T-helper 2 cell treated with Interferon-gamma antibody and Interleukin-4, amounts not matched to agents 5 μg/mL and 100 μg/mL, for 36 hours (primary cell): ENCODE measurements at places on chromosomes 13 and 19.

- DNase-seq = peak; percentile 33
Measured at GRCh38 chr19:10808937-10809649, 26.9 kb downstream of the TMED1 start.

GRCh38 chr13:103694033-103694432 lies 627.8 kb upstream of the SLC10A2 start:
- DNase-seq = no peak

DNA sequence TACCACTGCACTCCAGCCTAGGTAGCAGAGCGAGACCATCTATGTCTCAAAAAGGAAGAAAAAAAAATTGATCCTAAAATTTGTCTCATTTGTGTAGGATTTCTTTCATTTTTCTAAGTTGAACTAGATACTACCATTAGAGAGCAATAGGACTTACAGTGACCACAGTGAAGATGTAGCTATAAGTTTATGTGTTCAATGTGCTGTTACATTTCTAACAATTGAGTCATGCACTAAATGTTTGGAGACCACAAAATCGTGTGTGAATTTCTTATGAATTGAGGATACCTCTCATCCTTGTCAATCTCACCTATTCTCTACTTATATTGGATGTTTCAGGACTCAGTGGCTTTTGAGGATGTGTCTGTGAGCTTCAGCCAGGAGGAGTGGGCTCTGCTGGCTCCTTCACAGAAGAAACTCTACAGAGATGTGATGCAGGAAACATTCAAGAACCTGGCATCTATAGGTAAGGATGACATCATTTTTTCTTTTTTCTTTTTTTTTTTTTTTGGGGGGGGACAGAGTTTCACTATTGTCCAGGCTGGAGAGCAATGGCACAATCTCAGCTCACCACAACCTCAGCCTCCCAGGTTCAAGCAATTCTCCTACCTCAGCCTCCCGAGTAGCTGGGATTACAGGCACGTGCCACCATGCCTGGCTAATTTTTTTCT lies 12.8 kb downstream of the ZNF791 start:
- no peak for DNase-seq

DNA sequence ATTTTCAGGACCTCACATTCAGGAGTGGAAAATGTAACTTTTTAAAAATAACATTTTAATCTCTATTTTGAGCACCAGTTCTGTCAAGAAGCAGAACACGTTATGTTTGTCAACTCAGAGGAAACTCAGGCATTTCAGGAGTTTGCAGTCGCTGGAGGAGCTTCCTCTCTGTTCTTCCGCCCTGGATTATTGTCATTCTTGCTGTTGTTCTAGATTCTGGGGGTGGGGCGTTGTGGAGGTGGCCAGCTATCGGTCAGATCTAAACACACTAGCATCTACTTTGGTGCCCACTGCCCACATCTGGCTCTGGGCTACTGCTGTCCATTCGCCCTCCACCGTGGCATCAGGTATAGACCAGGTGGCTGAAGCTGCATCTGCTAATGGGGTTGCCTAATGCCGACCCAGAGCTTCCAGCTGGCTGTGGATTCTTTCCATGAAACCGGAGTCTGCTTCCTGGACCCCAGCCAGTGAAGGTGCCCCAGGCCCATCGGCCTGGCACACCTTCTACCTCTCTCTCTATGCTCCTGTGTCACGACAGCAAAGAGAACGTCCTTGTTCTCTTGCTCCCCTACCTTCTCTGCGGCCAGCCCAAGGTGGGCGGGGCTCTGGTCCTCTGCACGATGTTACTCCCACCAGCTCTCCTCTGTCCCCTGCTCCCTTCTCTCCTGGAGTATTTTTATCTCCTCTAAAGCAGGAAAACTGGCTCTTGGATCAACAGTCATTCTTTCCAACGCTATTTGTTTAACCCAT lies 36.7 kb upstream of the DGKH start:
- DNase-seq = no peak

DNA sequence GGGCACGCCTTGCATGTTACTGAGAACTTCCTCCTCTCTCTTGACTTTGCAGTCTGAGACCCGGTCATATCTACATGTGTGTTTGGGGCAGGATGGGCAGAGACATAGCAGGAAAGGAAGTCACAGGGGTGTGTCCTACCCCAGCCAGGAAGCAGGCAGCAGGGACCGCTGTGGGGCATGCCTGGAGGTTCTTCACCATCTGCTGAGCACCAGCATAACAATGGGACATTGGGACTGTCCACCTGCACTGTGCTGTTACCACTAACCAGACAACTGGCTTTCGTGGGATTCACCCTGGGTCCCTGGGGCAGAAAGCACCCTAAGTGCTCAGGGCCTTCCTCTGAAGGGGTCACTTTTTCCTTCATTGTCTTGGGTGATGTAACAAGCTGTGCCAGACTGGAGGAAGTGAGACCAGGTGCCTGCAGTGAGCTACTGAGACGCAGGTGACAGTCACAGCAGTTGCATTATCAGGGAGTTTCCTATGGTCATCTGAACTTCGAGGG lies 2.6 kb upstream of the HAUS5 start:
- DNase-seq = no peak

DNA sequence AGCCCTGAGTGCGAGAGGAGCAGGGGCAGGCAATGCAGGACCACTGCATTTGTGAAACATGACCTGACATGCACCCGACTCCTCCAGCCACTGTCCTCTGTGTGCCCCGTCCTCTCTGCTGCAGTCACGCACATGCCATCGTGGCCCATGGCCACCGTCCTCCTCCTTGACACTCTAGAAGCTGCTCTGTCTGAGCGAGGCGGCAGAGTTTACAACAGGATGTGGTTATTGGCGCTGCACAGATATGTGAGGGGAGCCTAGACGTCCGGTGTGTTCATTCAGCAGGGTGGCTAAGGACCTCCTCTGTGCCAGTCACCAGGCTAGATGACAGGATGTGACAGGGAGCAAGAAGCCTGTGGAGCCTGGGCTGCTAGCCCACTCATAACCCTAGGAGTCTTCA lies 277.8 kb downstream of the FOXO1 start:
- peak; percentile 81 for DNase-seq

GRCh38 chr13:22454586-22454985 lies 726.2 kb upstream of the SGCG start:
- no peak for DNase-seq

DNA sequence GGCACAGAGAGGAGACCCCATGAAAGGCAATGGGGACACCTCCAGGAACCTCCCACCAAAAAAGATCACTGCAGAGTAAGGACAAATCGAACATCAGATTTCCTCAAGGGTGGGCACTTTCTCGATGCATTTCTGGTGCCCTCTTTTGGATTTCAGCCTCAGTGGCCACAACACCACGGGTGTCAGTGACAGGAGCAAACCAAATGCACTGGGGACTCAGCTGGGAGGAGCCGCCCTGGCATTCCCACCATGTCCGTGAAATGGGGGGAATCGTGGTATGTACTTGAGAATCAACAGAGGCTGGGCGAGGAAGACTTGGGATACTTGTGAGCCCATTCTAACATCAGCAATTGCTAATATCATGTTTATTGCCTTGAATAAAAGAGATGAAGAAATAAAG lies 16.3 kb downstream of the FAM187B start:
- no peak for DNase-seq

- no peak for DNase-seq
Measured at GRCh38 chr19:37127999-37128820, 44.3 kb downstream of the ZNF585A start.

DNA sequence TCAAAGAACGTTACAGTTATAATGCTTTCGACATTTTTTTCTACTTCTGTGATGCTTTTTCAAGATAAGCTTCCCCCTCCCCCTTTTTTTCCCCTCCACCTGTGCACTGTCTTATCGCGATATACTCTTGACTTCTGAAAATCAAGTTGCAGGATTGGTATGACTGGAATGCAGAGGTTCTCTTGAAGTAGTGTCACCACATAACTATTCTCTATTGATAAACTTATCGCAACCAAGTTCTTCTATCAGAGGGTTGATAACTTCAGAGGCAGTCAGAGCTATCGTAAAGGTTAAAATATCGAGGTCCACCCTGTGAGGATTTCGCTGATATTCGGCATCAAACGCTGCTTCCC lies 820 bp downstream of the EID2 start:
- DNase-seq = no peak

DNA sequence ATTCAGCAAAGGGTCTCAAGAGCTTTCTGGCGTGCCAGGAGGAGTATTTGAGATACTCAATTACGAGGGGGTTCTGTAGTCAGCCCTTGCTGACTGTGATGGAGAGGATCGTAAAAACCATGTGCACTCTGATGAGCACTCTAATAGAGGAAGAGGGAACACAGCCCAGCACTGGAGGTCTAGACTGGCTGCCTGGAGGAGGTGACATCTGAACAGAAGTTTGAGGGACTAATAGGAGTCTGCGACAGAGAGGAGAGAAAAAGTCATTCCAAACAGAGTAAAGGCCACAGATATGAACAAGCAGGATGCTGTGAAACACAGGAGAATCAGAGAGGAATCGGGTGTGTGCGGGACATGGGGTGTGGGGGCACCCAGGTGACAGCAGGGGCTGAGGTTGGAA lies 79.4 kb downstream of the DPF1 start:
- DNase-seq = no peak

DNA sequence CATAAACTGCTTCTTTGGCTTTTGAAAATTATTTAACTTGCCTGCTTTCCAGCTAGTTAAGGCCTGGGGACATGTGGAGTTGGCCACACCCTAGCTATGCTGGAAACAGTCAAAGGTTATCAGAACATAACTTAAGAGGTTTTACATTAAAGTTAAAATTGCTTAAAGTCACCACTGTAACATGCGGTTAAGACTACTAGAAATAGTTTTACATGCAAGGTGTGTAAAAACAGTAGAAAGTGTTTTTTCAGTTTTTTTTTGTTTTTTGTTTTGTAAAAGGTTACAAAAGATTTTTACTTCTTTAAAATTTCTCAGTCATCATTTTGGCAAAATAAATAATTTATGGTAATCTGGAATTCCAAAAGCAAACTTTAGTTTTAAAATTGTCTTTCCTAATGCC lies 763.1 kb downstream of the UQCRFS1 start:
- no peak for DNase-seq
